ENCODE measurements at places on chromosomes 3 and 15.

DNA sequence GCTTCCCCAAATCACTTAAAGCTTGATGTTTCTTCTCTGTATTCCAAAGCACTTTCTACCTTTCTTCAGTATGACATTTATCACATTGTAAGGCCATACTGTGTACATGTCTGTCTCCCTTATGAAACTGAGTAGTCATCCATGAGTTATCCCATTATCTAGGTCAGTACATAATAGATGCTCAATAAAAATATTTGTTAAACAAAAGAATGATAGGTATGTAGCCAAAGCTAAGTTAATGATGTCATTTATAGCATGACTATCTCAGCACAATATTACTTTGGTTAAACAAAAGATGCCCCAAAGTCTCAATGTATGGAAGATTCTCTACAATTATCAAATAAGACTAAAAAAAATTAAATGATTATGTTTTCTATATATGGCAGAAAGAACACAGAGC, 3.1 kb upstream of the TMCO5A start:
- DNase-seq: no peak

DNA sequence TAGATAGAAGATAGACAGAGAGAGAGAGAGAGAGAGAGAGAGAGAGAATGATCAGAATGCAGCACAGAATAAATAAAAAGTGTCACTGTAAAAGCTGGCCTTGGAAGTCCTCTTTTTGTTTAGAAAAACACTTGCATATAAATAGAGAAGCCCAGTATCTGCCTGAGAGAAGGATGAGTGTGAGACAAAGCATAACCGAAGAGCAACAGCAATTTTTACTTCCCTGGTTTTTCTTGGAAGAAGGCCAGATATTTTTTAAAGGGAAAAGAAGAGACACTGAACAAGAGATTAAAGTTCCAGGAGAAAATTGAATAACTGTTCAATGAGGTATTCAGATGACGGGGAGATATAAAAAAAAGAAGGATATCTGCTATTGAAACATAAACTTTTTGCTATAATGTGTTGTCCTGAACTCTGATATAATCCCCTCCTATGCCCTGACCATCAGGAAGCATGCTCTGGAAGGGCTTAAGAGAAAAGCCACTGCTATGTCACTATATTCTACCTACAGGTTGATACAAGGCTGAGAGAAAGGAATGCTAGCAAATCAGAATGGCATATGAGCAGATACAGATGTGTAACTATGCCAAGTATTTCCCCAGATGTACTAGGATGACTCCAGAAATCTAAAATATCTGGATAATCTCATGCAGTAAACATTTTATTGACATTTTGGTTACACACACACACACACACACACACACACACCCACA, 358.9 kb downstream of the RBMS3 start:
- DNase-seq: no peak

DNA sequence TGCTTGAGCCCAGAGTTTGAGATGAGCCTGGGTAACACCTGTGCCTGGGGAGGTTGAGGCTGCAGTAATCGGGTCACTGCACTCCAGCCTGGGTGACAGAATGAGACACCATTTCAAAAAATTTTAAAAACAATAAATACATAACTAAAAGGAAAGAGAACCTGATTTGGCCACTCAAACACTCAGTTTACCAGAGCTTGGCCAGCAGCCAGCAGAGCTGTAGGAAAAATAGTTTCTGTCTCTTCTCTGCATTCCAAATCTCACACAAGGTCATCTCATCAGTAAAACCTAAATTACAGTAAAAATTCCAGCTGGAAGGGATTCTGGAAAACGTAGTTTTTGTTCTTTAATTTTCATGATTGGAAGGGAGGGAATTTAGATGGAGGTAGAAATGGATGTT, 7.8 kb upstream of the PPM1L start:
- no peak for DNase-seq

- DNase-seq: no peak
These were observed 16.2 kb downstream of the IGDCC4 start for GRCh38 chr15:65406424-65407000.

GRCh38 chr3:142857056-142857455, 31.8 kb downstream of the PCOLCE2 start:
- no peak for DNase-seq

DNA sequence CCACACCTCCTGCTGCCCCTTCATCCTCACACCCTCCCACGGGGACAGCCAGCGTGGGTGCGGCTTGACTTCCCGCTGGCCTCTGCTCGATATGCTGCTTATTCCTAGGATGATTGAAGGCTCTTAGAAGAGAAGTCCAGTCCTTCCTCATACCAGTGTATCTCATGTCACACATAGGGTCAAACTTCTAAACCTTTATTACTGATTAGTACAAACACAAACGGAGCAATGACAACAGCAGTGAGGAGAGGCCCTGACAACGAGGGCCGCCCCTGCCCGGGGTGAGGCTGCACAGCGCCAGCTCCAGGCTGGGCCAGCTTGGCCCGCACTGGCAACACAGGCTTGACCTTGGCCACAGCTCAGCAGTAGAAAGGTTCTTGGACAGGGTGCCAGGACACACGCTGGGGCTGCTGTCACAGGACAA, 3.7 kb downstream of the CIB1 start:
- no peak for DNase-seq

DNA sequence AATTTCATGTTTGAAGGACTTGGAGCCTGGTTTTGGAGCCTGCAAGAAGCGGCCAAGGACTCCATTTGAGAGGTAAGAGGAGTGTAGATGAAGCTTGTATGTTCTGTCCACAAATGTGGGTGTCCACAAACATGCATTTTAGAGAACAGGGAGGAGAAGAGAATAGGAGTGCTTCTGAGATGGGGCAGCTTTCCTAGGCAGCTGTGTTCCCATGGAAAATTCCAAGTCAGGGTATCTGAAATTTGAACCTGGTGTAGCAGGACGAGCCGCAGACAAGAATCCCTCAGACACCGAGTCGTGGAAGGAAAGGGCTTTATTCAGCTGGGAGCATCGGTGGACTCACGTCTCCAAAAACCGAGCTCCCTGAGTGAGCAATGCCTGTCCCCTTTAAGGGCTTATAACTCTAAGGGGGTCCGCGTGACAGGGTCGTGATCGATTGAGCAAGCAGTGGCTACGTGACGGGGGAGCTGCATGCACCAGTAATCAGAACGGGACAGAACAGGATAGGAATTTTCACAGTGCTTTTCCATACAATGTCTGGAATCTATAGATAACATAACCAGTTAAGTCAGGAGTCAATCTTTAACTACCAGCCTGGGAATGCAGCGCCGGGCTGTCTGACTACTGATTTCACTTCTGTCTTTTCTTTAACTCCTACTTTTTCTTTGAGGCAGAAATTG, 71.4 kb upstream of the WDR72 start:
- no peak for DNase-seq

GRCh38 chr3:39143051-39143885, 10.1 kb downstream of the CSRNP1 start:
- DNase-seq: no peak

GRCh38 chr3:130548356-130548755, 31.4 kb downstream of the COL6A6 start:
- no peak for DNase-seq

DNA sequence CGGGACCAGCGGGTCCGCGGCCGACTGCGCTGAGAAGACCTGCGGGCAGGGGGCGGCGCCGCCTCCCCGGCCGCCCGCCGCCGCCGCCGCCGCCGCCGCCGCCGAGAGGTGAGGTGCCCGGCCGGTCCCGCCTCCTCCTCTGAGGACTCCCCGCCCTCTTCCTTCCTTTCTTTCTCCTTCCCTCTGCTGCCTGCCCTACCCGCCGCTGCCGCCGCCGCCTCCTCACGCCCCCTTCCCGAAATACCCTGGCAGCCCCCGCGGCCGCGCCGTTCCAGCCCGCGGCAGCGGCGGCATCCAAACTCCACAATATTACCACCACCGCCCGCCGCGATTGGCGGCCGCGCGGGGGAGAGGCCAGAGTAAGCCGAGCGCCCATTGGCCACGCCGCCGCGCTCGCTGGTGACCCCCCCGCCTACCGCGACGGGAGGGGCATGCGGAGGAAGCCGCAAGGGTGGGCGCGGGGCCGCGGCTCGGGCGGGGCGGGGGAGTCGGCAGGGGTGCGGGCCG, 61.8 kb upstream of the ANKRD28 start:
- DNase-seq: peak; percentile 59

DNA sequence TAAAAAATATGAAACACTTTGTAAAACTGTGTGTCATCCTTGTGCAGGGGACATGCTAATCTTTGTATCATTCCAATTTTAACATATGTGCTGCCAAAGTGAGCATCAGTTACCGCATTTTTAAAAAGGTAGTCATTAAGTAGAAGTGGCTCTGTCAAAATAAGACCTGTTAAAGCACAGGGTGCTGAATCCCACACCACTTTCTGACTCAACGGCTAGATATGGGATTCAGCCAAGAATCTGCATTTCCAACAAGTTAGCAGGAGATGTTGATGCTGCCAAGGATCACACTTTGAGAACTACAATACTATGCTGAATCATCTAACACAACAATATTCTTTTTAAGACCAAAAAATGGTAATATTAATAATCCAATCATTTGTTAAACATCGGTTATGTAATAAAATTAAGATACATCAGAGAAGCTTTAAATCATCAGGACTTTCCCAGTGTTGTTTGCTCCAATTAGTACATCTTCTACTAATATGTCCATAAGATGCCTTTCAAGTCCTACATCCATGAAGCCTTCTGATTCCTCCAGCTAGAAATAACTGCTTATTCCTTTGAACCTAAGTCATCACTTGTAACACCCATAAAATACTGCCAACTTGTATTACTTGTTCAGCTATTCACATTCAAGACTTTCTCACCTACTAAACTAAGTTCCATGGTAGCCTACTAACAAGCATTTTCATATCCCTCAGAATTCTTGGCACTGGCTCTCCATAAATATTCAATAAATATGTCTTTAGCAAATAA, 71.1 kb downstream of the TBL1XR1 start:
- no peak for DNase-seq

- no peak for DNase-seq
These were observed 22.4 kb downstream of the IFT122 start for GRCh38 chr3:129462361-129462968.

DNA sequence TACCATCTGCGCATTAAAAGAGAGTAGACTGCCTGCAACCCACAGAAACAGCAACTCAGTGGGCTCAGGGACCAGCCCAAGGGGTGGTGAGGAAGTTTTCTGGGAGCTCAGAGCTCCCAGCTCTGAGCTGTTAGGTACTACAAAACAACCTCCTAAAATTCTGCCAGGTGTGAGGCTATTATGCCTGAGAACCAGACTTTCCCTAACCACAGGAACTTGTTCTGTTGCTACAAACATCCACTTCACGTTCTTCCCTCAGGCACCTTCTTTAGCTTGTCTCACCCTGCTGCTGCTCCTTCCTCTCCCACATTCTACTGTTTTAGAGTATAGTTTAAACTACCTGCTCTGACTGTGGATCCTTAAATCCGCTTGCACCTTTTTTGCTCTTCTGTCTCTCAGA, 399.4 kb downstream of the ROBO1 start:
- no peak for DNase-seq

DNA sequence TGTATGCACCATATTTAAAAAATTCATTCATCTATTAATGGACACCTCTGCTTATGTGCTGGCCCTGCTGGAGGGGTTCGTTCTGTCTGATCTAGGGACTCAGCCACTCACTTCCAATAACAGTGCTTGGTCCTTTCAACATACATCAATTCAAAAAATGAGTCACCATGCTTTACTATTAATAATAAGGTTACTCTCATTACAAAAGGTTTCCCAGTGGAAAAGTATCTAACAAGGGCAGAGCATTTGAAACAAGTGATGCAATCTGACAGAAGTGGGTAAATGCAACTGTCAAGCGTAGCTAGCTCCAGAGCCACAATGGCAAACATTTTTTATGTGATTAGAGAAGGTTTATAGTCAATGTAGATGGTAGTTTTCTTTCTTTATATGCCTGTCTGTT, 67.9 kb upstream of the TNIK start:
- no peak for DNase-seq

- no peak for DNase-seq
These were observed 57.4 kb upstream of the MYZAP start for GRCh38 chr15:57534281-57534680.

GRCh38 chr3:171236265-171237008, 209.9 kb upstream of the SLC2A2 start:
- no peak for DNase-seq

- DNase-seq: no peak
These were observed 284.9 kb downstream of the TLE3 start for GRCh38 chr15:69812861-69813261.

DNA sequence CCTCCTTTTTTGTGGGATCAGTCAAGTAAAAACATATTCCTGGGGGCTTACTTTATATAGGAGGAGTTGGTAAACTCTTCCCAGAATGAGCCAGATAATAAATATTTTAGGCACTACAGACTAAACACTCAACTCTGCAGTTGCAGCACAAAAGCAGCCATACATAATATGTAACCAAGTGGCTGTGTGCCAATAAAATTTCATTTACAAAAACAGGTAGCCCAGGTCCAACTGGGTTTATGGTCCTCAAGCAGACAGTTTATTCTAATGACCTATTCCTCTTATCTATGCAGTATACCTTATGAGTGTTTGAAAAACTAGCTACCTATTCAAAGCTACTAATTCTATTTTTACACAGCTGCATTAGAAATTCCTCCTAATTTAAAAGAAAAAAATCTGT, 61.8 kb downstream of the FAIM start:
- no peak for DNase-seq

- DNase-seq: no peak
These were observed 20.2 kb upstream of the ERICH6 start for GRCh38 chr3:150723946-150724345.

DNA sequence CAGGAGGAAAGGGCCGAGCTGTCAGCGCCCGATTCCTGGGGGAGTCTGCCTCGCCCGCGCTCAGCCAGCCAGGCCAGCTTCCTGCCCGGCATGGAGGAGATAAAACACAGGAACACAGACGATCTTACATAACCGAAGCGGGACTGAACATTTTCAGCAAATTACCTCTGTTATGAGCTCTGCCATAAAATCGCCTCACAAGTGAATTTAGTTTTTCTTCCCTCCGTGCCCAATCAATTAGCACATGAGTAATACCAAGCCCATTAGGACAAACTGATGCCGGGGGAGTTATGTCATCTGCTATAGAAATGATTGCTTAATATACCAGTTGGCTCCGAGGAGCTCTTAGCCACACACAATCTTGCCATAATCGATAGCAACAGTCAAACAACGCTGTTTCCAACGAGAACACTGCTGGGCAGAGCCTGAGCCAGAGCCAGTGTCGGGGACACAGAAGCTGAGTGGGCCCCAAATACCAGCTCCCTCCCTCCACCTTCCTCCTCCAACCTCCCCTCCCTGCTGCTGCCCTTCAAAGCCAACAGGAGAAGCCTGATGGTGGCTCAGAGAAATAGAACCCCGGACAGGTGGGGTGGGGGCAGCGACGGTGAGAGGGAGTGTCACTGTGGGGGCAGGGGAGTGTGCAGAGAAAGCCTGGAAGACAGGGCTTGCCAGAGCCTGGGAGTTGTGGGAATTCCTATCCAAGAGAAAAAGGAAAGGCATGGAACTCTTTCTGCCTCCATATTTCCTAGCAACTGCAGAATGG, 279.4 kb upstream of the TLE3 start:
- DNase-seq: no peak

- DNase-seq: no peak
These were observed 21.2 kb upstream of the SMAD3 start for GRCh38 chr15:67043939-67044771.

- DNase-seq: no peak
These were observed 266.9 kb downstream of the ZBBX start for GRCh38 chr3:167113035-167113830.

All from activated CD8-positive, alpha-beta memory T cell treated with anti-CD3 and anti-CD28 coated beads for 4 hours (primary cell).